ENCODE measurements at places on chromosomes 2 and 18. TPM values are rescaled to one million over a fixed set of nuclear protein-coding genes. Genes with fewer than 3 reads are reported as not detected.

CENPA gene
- 5.2 TPM for total RNA-seq

TMEM178A gene
- total RNA-seq = not detected

TUBB8B gene
- total RNA-seq = not detected

SP9 gene
- total RNA-seq = not detected

HJURP gene
- 25.5 TPM for total RNA-seq

LRP1B gene
- under 0.01 TPM for total RNA-seq

ADAM23 gene
- 4.5 TPM for total RNA-seq

OSBPL6 gene
- 6.7 TPM for total RNA-seq

TDRD15 gene
- not detected for total RNA-seq

RBBP8 gene
- total RNA-seq = 11.1 TPM

MEIS1 gene
- 0.76 TPM for total RNA-seq

UGT1A5 gene
- not detected for total RNA-seq

KCNG2 gene
- total RNA-seq = not detected

CD207 gene
- not detected for total RNA-seq

OR6B3 gene
- total RNA-seq = not detected

HOXD4 gene
- 9.4 TPM for total RNA-seq

CDCA7 gene
- total RNA-seq = 8.5 TPM

LOXL3 gene
- 1.6 TPM for total RNA-seq

ZNF513 gene
- 11.1 TPM for total RNA-seq
